ENCODE measurements at places on chromosomes 3 and 15.

DNA sequence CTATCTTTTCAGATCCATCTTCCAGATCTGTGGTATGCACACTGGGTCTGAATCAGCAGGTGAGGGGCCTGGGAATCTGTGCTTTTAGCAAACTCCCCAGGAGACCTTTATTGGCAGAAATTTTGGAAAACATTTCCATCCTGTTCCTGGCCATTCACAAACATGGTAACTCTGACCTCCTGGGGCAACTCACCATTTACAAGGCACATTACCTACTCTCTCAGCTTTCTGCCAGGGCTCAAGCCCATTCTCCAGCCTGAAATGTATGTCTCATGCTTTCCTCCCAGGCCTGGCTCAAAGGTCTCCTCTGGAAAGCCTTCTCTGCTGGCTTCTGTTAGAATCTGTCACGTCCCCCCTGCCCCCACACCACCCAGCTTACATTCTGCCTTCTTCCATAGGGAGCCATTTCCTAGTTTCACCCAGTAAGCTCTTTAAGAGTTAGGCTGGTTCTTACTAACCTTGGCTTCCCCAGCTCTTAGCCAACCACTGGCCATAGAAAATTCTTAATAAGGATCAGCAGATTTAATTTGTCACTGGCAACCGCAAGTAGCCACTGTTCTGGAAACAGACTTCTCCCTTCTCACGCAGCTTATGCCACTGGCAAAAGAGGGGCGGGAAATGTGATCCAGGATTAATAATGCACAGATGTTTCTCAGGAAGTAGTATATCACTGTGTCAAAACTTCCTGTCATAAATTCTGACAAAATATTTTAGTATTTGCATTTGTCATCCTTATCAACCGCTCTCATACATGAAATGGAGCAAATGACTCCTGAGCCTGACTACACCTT is 55.0 kb downstream of the RORA start:
- no peak for DNase-seq

DNA sequence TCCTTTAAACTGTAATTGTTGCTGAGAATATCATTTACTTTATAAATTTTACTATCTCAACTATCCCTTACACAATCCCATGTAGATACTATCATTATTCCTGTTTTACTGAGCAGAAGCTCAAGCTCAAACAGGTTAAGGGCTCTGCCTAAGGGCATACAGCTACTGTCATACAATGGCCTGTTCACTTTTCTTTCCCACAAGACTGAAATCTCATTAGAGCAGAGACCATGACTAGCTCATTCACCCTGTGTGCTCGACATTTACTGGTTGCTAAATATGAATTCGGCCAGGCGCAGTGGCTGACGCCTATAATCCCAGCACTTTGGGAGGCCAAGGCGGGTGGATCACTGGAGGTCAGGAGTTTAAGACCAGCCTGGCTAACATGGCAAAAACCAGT is 1.6 kb upstream of the MESP2 start:
- DNase-seq = no peak

DNA sequence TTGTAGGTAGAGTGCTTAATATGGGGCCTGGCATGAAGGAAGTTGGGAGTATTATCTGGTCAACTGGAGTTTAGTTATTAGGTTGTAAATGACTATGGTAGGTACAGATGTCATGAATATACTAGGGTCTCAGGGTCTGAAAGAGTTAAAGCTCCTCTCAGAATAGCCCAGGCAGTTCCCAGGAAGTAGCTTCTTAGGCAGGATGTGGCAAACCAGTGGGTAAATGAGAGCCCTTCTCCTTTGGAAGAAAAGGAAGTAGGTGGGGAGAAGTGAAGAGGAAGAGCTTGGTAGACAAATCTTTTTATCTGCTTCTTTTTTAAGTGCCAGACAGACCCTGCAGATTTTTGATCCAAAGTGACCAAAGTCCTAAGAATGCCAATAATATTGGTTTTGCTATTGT is 24.5 kb downstream of the MAP2K1 start:
- DNase-seq = no peak

GRCh38 chr3:163462446-163462845 is 1615.8 kb downstream of the SI start:
- DNase-seq = no peak

GRCh38 chr15:60469893-60470641 is 8.9 kb downstream of the ICE2 start:
- DNase-seq = no peak

DNA sequence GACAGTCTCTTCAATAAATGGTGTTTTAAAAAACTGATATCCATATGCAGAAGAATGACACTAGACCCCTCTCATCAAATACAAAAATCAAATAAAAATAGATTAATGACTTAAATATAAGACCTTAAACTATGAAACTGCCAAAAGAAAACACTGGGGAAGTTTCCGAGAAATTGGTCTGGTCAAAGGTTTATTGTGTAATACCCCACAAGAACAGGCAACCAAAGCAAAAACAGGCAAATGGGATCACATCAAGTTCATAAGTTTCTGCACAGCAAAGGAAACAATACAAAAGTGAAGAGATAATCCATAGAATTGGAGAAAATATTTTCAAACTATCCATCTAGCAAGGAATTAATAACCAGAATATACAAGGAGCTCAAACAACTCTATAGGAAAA is 126.2 kb downstream of the GOLIM4 start:
- DNase-seq = no peak

DNA sequence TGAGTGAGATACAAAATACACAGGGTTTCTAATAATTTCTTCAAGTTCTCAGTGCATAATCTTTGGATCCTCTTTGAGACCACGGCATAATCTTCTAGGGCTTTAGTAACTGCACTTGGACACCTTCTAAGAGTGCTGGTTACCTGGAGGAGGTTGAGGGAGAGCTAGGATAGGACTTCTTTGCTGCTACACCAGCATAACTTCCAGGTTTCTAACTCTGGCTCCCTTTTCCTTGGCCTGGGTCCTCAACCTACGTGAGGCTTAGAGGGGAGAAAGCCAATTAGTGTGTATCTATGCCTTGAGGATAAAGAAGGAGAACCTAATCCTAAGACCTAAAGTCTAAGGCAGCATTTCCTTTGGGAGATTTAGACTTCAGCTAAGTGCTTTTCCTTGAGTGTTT is 184.8 kb downstream of the LSAMP start:
- no peak for DNase-seq

DNA sequence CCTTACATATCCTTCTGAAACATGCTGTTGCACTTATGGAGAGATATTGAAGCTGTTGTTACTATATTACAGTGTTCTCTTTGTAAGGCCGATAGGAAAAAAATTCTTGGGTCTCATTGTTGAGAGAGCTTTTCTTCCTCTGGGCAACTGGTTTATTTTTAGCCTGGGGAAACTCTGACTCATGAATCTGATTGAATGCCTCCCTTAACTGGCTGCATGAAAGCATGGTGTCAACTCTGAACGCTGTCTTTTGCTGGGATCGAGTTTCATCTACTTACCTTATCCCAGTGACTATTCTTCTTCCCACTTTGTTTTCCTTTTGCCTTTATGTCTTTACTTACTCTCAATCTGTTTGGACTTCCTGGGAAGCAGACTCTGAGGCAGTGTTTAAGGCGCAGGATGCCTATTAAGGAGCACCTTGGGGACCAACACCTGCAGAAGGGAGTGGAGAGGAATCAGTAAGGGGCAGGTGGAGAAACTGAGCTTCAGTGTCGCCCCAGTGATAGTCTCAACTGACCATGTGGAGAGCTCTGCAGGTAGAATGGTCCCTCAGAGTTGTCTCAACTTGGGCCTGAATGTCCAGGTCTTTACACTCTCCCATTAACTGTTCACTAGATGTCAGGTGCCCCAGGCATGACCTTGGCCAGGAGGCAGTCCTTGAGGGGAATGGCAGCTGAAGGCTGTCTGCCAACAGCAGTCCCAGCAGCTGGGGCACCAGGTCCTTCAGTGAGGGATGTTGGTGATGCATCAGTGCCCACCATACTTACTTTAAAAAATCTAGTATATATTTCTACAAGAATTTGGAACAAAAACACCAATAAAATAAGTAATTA is 88.9 kb upstream of the CCNL1 start:
- no peak for DNase-seq

- DNase-seq = peak; percentile 44
These were observed 12.9 kb downstream of the OPA1 start for GRCh38 chr3:193605876-193606275.

DNA sequence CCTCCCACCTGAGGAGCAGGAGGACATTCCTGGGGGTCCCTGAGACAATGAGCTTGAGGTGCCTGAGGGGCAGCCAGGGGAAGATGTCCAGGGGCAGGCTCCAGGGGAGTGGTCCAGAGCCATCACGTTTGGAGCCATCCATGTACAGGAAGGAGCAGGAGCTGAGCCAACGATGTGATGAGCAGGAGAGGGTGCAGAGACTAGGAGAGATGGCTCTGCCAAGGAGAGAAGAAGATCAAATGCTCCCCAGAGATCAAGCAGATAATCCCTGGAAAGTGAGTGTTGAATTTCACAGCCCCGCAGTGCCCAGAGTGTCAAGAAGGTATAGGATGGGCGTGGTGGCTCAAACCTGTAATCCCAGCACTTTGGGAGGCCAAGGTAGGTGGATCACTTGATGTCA is 97.8 kb upstream of the HERC1 start:
- no peak for DNase-seq

- no peak for DNase-seq
These were observed 187.7 kb downstream of the ITPR1 start for GRCh38 chr3:4680871-4681300.

GRCh38 chr3:66778777-66779176 is 219.3 kb upstream of the KBTBD8 start:
- DNase-seq = no peak

DNA sequence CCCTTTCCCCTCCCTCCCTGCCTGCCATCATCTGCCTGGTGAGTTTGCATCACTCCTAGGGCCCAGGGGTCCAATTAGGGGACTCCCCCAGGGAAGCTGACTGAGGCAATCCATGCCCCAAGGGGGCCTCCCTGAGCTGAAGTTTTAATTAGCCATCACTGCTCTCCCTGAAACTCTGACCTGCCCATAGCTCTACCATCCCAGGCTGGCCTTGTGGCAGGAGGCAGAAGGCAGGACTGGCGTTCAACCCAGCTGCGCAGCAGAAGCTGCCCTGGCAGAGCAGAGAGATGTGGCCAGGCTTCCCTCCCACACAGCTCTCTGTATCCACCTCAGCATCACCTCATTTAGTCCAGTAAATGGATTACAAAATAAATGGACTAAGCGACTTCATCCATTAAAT is 7.7 kb upstream of the C15orf39 start:
- DNase-seq = no peak

GRCh38 chr15:71275098-71275497 is 159.8 kb downstream of the THSD4 start:
- no peak for DNase-seq

GRCh38 chr3:42733501-42734262 is 31.1 kb upstream of the HHATL start:
- no peak for DNase-seq

DNA sequence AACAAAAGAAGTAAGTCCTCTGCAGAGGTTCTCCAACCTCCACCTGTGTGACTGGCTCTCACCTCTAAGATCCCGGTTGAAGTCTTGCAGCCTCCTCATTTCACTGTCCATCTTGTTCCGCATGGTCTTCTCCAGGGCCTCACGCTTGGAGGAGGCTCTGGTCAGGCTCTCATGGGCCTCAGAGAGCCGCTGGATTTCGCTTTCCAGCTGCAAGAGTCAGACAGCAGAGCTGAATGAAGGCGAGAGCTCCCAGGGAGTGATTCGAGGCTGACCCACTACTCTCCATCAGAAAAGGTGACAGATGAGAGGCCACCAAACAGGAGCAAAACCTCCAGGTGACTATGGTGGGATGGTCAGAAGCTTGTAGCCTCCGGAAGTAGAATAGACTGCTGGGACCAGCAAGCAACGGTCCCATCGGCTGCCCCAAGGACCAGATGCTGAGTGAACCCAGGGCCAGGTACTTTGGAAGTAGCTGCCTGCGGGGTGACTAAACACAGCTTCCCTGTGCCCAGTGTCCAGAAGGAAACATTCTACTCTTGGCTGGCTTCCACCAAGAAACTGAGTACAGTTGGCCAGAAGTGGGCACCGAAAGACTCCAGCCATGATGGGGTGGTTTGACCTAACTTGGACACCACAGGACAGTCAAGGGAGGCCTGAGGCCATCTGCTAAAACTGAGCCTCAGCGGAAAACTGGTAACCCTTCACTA is 7.9 kb downstream of the AMOTL2 start:
- no peak for DNase-seq

GRCh38 chr15:32743411-32744140 is 25.8 kb downstream of the GREM1 start:
- DNase-seq = no peak

DNA sequence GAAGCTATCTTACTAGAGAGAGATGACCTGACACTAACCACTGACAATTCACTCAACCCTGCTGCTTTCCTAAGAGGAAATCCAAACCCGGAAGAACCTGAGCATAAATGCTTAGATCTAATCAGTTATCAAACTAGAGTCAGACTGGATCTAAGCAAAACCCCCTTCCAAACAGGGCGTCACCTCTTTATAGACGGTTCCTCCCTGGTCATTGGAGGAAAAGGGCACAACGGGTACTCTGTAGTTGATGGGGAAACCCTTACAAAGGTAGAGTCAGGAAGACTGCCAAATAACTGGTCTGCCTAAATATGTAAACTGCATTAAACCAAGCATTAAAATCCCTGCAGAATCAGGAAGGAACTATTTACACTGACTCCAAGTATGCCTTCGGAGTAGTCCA is 41.3 kb upstream of the FSTL1 start:
- DNase-seq = no peak

Data from CD8-positive, alpha-beta memory T cell (primary cell).